WTC11 (cell line): ENCODE measurements at places on chromosomes 16 and 17. TPM values are rescaled to one million over a fixed set of nuclear protein-coding genes. Genes with fewer than 3 reads are reported as not detected.
A peak's percentile ranks its signal among the peaks of the same experiment; 100 is the strongest.

- H3K27me3 ChIP-seq: peaks cover 48% of the 10 kb centered on the region
- peaks cover 5% of the 10 kb centered on the region; the same call in 1 of the 2 replicates for H3K36me3 ChIP-seq
Observed at GRCh38 chr16:1984347-1985225, 593 bp downstream of the GFER start.

- H3K27me3 ChIP-seq: no peaks in the 10 kb centered on the region
- no peak overlapping the region for H3K4me3 ChIP-seq
- no peak for DNase-seq
- H3K27ac ChIP-seq: no peak overlapping the region
- H3K4me1 ChIP-seq: no peaks in the 10 kb centered on the region
- H3K36me3 ChIP-seq: no peaks in the 10 kb centered on the region
Observed at GRCh38 chr17:55081559-55081958, 113.0 kb downstream of the STXBP4 start.

GRCh38 chr16:30692396-30693064, 6.4 kb upstream of the SRCAP start:
- H3K27ac ChIP-seq: no peak overlapping the region
- DNase-seq: no peak
- H3K4me1 ChIP-seq: peaks cover 22% of the 10 kb centered on the region
- H3K4me3 ChIP-seq: peak overlapping the region; percentile 38
- H3K27me3 ChIP-seq: peaks cover 100% of the 10 kb centered on the region

Gene ATP1B2
- 29.1 to 37.5 TPM (median 35.9 TPM) in 3 replicates for total RNA-seq

- DNase-seq: no peak
- H3K36me3 ChIP-seq: peaks cover 10% of the 10 kb centered on the region
- peaks cover 7% of the 10 kb centered on the region; the same call in 1 of the 2 replicates for H3K27me3 ChIP-seq
- no peak overlapping the region for H3K4me3 ChIP-seq
Observed at GRCh38 chr16:51276336-51276735, 125.3 kb upstream of the SALL1 start.

- H3K4me3 ChIP-seq: no peak overlapping the region
- no peak overlapping the region for H3K27ac ChIP-seq
- H3K36me3 ChIP-seq: peaks cover 22% of the 10 kb centered on the region
- H3K4me1 ChIP-seq: no peaks in the 10 kb centered on the region
Observed at GRCh38 chr16:16158741-16159374, 64.4 kb downstream of the ABCC6 start.

DNA sequence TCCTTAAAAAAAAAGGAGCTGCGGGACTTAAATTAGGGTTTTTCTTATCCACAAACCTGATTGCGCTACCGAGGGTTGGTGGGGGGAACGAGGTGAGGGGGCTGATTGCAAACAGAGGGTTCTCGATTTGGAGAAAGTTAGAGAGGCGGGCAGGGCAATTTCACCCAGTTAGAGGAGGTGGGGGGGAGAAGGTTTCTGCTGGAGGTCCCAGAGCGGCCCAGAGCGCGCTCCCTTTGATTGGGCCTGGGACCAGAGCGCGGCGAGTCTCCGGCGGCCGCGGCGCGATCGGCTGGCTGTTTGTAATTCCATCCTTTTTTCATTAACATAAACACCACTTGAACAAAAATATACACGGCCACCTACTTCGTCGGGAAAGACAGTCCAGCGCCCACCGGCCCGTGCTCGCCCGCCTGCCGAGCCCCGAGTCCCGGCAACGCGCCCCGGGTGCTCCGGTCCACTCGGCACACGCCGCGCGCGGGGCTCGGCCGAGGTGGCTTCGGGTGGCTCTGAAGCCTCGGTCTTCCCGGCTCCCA, 13.3 kb upstream of the FOXF1 start:
- H3K36me3 ChIP-seq: no peaks in the 10 kb centered on the region
- no peak overlapping the region for H3K27ac ChIP-seq
- peaks cover 45% of the 10 kb centered on the region for H3K4me1 ChIP-seq
- DNase-seq: no peak
- peak overlapping the region; percentile 48 for H3K4me3 ChIP-seq

Gene ZNF594
- total RNA-seq: 9.5 to 11.6 TPM (median 10.1 TPM) in 3 replicates

Gene PRAC2
- 8.0 to 22.3 TPM (median 9.2 TPM) in 3 replicates for total RNA-seq

GRCh38 chr16:11064851-11065250, 120.5 kb downstream of the CLEC16A start:
- no peak overlapping the region for H3K4me3 ChIP-seq
- no peak for DNase-seq
- H3K27ac ChIP-seq: no peak overlapping the region
- no peaks in the 10 kb centered on the region for H3K27me3 ChIP-seq

- no peak overlapping the region for H3K4me3 ChIP-seq
- peak; percentile 85 for DNase-seq
- no peaks in the 10 kb centered on the region for H3K27me3 ChIP-seq
- peaks cover 13% of the 10 kb centered on the region for H3K4me1 ChIP-seq
Observed at GRCh38 chr17:4881761-4882555, 17.4 kb upstream of the C17orf107 start.

DNA sequence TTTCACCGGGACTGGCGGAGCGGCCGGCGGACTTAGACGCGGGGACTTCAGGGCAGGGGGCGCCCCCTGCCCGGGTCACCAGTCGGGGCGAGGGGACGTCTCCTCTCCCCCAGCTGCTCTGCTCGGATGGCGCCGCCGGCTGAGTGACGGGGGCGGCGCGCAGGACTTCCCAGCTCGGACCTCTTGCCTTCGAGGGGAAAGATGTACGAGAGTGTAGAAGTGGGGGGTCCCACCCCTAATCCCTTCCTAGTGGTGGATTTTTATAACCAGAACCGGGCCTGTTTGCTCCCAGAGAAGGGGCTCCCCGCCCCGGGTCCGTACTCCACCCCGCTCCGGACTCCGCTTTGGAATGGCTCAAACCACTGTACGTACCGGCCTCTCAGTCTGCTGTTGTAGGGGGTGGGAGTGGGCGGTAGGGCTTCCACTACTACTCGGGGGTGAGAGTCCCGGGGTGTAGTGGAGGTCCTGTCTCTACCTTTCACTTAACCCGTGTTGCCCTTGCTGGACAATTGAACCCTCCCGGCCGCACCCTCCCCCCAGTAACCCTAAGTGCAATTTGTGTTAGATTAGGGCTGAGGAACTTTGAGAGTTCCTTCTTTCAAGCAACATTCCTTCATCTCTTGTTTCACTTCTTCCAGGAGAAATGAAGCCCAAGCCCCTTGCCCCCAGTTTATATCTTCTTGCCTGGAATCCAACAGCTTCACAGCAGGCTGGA, 21.9 kb downstream of the GJD3 start:
- H3K27me3 ChIP-seq: peaks cover 56% of the 10 kb centered on the region
- H3K4me1 ChIP-seq: peaks cover 49% of the 10 kb centered on the region
- H3K36me3 ChIP-seq: no peaks in the 10 kb centered on the region
- no peak overlapping the region for H3K27ac ChIP-seq
- peak overlapping the region; percentile 76 for H3K4me3 ChIP-seq

DNA sequence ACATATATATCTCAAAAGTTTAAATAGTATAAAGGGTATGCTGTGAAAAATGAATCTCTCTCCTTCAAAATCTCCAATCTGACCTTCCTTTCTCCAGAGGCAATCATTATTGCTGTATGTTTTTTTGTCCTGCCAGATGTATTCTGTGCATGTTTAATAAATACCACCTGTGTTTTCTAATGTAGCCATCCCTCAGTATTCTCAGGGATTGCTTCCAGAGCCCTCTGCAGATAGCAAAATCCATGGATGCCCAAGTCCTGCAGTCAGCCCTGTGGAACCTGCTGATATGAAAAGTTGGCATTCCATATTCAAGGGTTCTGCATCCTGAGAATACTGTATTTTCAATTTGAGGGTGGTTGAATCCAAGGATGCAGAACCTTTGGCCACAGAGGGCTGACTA, 42.9 kb downstream of the BPTF start:
- DNase-seq: no peak
- H3K27me3 ChIP-seq: no peaks in the 10 kb centered on the region
- H3K4me1 ChIP-seq: peaks cover 3% of the 10 kb centered on the region; the same call in 1 of the 2 replicates

Gene GFER
- 56.0 to 58.5 TPM (median 57.0 TPM) in 3 replicates for total RNA-seq

DNA sequence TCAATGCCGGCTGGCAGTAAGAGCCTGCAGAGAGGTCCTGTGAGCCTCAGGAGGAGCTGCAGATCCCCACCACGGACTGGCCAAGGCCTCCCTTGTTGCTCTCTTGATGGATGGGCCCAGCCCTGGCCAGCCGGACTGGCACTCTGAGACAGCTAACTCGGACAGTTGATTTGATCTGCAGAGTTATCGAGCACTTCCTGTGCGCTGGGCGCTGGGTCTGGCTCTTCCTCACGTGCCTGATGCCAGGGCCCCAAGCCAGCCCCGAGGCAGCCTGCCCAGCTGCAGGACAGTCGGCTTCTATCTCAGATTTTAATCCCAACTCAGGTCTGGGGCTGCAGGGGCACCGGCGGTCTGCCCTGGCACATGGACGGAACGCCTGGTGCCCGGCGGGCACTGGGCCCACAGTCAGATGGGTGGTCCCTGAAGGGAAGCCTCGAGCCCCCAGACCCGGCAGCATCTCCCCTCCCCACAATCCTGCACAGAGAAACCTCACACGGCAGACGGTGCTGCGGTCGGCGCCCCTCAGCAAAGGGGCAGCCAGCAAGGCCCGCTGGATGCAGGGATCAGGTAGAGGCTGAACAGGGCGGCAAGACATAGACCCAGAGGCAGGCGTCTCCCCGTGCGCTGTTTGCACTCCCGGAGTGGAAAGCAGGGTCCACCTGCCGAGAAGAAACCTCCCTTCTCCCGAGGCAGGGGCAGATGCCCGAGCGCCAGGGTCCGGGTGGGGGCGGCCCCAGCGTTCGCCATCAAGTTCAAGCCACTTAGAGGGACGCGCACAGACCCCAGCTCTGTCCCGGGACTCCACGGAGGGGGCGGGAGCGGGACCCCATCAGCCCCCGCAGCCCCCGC, 34.0 kb downstream of the TIMM22 start:
- H3K36me3 ChIP-seq: no peaks in the 10 kb centered on the region
- H3K27ac ChIP-seq: no peak overlapping the region
- H3K4me1 ChIP-seq: peaks cover 5% of the 10 kb centered on the region; the same call in 1 of the 2 replicates
- H3K4me3 ChIP-seq: peak overlapping the region; percentile 58

Gene MSL1
- total RNA-seq: 69.2 to 78.1 TPM (median 73.7 TPM) in 3 replicates

GRCh38 chr17:55576996-55577586, 65.8 kb upstream of the SMIM36 start:
- H3K4me3 ChIP-seq: no peak overlapping the region
- no peaks in the 10 kb centered on the region for H3K36me3 ChIP-seq
- H3K27ac ChIP-seq: no peak overlapping the region
- H3K27me3 ChIP-seq: no peaks in the 10 kb centered on the region

Gene ASPA
- total RNA-seq: 0.04 TPM in 1 of 3 replicates, not detected in the others

GRCh38 chr17:74922694-74923537, at the start of gene USH1G:
TSS of gene USH1G (minus strand) at chr17:74923255. CDS start at chr17:74923073, 182 bp downstream.
- no peak within 1 kb of the TSS for H3K27ac ChIP-seq
- H3K4me1 ChIP-seq: peaks cover 13% of the 10 kb centered on the region
- H3K36me3 ChIP-seq: no peaks in the 10 kb centered on the region
- peaks cover 67% of the 10 kb centered on the region for H3K27me3 ChIP-seq

DNA sequence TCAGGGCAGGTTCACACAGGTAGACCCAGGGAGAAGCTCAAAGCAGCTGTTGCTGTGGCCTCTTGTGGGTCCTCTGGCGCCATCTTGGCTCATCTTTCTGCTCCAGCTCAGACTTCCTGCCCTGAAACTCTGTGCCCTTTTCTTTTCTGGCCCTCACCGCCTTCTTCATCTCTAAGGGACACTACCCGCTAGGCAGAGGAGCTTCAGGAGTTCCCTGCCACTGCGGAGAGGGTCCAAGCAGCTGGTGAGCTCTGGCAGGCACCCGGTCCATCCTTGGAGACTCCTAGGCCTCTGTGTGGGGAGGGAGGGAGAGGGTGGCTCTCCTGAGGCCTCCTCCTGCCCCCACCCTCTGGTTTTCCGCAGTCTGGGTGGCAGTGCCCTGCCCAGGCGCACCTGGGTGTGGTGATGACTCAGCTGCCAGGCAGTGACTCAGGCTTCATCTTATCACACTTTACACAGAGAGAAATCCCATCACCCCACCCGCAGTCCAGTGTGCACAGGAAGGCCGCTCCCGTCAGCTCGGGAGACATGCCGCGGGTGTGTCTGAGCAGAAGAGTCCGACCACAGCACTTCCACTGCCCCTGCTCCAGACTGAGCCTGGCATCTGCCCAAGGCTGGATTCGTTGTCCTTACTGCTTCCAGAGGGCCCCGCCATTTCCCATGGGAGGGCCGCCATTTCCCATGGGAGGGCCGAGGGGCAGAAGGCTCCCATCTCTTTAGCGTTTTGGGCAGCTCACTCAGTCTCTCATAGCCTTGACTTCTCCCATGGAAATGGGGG, 7.3 kb downstream of the NT5C start:
- peaks cover 10% of the 10 kb centered on the region for H3K4me1 ChIP-seq
- H3K27me3 ChIP-seq: no peaks in the 10 kb centered on the region
- H3K27ac ChIP-seq: peak overlapping the region; percentile 23; the same call in 1 of the 2 replicates
- H3K4me3 ChIP-seq: no peak overlapping the region
- H3K36me3 ChIP-seq: peaks cover 6% of the 10 kb centered on the region; the same call in 1 of the 2 replicates
- no peak for DNase-seq

DNA sequence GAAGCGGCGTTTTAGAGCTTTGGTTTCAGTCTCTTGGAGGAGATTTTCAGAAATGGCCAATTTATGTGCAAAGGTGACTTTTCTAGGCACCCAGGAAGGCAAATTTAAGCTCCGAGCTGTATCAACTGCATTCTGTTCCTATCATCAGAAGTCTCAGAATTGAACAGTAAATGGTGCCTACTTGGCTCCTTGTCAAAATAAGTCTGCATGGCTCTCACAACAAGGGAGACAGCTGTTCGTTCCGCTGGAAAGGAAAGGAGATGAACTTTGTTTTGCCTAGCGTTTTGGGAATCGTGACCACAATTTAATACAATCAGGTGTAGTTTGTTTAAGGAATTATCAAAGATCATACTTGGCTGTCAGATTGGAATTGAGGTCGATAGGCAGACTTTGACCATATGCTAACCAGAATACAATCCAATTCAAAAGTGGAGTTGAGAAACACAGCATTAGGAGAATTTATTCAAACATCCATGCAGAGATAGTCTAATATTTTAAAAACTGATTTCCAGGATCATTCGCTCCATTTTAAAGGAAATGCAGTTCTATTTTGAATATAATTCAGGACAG, 139.4 kb downstream of the CPPED1 start:
- H3K36me3 ChIP-seq: peaks cover 8% of the 10 kb centered on the region
- no peak overlapping the region for H3K27ac ChIP-seq
- no peaks in the 10 kb centered on the region for H3K4me1 ChIP-seq
- no peaks in the 10 kb centered on the region for H3K27me3 ChIP-seq

Gene CPNE7
- 42.6 to 62.4 TPM (median 55.6 TPM) in 3 replicates for total RNA-seq

DNA sequence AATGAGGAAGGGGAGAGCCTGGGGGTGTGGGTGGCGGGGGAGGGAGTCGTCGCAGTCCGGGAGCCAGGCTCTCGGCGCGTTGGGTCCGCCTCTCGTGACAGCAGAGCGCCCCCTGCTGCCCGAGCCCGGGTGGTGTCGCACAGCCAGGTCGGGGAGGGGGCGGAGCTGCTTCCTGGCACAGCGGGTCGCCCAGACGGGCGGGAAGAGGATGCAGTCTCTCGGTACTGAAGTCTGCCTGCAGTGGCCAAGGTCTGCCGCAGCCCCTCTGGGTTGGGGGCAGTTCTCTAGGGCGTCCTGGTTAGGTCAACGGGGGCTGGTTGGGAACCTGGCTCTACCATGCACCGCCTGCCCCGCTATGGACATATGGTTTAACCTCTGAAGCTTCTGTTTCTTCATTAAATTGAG, 38.2 kb upstream of the CCDC182 start:
- H3K27ac ChIP-seq: no peak overlapping the region
- H3K36me3 ChIP-seq: no peaks in the 10 kb centered on the region
- DNase-seq: peak; percentile 95
- peaks cover 20% of the 10 kb centered on the region for H3K27me3 ChIP-seq

Gene GPR139
- 0.48 to 0.55 TPM (median 0.55 TPM) in 3 replicates for total RNA-seq
